ENCODE measurements at places on chromosomes 1 and 21.

GRCh38 chr1:67802565-67802964 is 30.7 kb downstream of the GNG12 start:
- no peak for DNase-seq

GRCh38 chr1:150150133-150151021 is 661 bp downstream of the PLEKHO1 start:
- no peak for DNase-seq

DNA sequence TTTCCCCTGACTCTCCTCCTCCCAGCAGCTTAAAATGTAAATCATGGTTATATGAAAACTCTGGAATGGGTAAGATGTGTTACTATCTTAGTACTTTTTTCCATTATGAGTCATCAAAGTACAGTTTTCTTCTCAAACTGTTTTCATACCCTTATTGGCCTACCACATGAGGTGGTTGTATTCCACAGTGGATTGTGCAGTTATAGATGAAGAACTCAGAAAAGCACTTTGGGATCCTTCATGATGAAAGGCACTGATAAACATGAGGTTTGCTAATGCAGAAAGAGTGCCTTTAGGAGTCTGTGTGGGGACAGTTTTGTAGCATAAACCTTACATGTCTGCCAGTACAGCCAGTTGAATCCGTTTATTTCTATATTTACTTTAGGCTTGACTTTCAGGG is 32.0 kb upstream of the MYOCOS start:
- DNase-seq = no peak

- DNase-seq = no peak
Measured at GRCh38 chr21:44962403-44962966, 22.7 kb downstream of the SLX9 start.

DNA sequence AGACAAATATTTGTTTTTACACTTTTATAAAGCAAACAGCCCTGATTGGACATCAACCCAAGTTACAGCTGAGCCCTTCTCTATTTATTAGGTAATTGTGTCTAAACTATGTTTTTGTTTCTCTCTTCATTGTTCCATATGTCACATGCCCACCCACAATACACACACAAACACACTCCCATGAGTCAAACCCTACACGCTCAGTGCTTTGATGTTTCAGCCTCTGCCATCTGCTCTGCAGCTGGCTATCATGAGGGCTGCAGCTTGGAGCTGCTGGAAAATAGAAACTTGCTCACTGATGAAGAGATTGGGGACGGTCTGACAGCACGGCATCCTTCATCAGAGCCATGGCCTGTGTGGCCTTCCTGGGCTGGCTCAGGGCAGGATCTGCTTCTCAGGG is 41.7 kb downstream of the PSMG1 start:
- no peak for DNase-seq

DNA sequence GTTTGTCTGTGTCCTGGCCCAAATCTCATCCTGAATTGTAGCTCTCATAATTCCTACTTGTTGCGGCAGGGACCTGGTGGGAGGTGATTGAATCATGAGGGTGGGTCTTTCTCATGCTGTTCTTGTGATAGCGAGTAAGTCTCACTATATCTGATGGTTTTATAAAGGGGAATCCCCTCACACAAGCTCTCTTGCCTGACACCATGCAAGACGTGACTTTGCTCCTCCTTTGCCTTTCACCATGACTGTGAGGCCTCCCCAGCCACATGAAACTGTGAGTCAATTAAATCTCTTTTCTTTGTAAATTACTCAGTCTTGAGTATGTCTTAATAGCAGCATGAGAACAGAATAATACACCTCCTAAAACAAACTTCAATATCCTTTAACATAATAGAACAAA is 1065.6 kb downstream of the PLA2G4A start:
- DNase-seq = no peak

DNA sequence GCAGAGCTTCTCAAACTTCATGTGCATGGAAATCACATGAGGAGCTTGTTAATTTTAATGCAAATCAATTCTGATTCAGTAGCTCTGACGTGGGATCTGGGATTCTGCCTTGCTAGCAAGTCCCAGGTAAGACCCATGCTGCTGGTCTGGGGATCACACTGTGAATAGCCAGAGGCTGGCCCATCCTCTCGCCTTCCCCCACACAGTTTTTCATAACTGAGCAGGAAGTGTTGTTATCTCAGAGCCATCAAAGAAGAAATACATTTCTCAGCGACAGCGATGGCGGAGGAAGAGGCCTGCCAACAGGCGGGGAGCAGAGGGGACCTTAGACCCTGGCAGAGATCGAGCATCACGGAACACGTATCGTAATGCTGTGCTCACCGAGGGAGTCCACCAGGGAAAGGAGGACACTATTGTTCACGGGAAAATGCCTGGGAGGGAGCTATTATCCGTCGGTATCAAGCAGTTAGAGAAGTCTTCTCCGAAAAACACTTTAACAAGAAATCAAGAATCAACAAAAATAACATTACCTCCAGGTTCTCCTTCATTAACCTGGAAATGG is 268.9 kb upstream of the TMEM51 start:
- DNase-seq = peak; percentile 67

DNA sequence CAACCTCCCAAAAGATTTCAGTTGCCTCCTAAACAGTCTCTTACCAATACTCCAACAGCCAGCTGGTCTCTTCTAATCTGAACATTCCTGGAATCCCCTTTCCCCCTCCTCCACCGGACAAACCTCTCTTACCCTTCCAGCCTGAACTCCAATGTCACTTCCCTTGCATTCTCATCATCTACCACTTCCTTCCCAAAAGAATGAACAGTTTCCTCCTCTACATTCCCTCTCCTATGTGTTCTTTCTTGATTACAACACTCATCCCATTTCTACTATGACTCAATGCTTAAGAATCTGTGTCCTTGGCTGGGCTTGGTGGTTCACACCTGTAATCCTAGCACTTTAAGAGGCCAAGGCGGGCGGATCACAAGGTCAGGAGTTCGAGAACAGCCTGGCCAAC is 417.1 kb downstream of the SETD4 start:
- no peak for DNase-seq

DNA sequence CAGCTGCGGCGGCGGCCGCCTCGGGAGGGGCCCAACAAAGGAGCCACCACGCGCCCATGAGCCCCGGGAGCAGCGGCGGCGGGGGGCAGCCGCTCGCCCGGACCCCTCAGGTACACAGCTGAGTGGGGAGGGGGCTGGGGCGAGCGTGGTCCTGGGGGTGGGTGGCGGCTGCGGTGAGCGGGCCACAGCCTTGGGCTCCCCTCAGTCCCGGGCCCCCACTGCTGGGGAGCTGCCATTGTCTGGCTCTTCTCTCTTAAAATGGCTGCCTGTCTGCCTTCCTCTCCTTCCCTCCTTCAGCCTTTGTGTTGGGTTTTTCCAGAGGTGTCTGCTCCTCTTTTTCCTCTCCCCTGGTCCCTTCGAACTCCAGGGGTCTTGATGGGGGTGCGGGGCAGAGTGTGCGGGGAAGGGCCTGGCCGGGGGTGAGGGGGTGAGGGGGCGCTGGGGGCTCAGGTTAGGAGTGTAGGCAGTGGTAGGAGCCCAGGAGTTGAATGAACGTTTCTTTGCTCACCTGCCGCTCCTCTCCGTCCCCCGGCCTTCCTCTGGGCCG is 1.7 kb downstream of the ARID1A start:
- peak; percentile 37 for DNase-seq

GRCh38 chr1:54971317-54971791 is 9.1 kb upstream of the TMEM61 start:
- no peak for DNase-seq

DNA sequence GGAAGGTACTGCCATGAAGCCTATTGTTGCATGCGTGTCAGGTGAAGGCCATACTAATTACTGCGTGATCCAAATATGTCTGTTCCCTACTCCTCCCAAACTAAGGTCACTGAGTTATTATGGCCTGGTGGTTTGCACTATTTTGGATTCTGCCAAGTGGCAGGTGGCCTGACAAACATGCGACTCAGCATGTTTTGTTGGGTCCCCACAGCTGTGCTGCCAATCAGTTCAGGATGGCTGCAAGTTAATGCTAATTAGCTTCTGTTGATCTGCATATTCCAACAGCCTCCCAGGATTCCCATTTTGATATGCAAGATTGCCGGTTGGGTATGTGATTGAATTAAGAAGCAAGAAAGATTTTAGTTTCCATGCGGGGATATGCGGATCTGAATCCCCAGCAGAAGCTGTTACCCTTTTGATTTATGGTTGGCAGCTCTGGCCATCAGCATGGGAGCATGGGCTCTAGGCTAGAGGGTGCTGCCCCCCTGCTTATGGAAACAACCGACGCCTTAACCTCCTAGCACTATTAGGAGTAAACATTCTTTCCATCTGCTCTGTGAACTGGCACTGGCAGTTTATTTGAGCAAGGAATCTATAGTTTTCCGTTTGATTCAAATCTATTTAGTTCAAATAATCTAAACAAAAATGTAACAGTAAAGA is 429.8 kb upstream of the C1orf87 start:
- peak; percentile 62 for DNase-seq

DNA sequence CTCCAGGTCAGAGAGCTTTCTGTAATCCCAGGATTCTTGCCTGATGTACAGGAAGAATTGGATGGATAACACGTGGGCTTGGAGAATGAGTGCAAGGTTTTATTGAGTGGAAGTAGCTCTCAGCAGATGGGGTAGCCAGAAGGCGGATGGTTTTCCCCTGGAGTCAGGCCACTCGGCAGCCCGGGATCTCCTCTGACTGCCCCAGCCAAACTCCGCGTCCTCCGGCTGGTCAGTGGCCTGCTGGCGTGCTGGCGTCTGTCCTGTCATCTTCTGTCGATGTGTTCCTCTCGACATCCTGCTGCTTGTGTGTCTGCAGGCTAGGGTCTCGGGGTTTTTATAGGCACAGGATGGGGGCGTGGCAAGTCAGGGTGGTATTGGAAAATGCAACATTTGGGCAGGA is 27.4 kb upstream of the GJA9 start:
- DNase-seq = no peak

GRCh38 chr1:53378061-53378460 is 50.2 kb upstream of the LRP8 start:
- DNase-seq = no peak

DNA sequence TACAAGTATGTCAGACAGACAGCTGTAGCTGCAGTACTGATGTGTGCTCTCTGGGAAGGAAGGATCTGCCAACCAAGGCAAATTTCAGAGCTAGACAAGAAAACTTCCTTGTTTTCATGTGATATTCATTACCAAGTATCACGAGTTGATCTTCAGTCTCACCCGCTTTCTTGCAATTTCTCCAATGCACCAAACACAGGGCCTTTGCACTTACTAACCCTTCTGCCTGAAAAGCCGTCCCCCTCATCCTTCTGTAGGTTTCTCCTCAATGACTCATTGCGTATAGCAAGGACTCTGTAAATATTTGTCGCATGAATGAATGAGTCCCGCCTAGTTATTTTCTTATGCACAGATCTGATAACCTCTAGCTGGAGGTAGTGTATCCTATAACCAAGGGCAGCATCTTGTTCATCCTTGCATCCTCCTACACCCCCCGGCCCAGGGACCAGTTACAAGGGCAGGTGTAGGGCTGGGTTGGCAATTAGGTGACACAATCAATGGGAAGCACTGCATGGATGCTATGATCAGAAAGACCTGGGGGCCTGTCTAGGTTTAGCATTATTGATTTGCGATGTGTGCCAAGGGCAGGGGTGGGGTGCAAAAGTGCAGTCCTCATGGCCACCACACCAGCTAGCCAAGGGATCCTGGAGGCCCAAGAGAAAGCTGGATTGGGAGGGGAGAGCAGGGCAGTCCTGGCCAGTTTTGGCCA is 51.4 kb upstream of the GPR157 start:
- DNase-seq = no peak

GRCh38 chr1:116299248-116299647 is 73.8 kb upstream of the ATP1A1 start:
- no peak for DNase-seq

DNA sequence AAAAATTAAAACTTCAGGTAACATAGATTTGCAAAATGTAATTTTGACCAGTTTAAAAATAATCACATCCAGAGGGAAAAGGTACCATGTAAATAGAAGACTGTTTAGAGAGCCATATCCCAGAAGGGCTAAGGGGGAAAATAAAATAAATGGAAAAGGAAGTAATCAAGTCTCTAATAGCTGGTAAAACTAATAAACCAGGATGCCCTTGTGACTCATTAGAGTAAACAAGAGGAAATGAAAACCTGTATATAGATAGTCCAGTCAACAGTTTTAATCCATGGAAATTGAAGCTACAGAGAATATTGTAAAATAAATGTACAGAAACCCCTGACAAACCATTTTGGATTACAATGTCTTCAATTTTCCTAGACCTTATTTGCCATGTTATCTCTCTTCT is 698.0 kb upstream of the RGS18 start:
- no peak for DNase-seq

DNA sequence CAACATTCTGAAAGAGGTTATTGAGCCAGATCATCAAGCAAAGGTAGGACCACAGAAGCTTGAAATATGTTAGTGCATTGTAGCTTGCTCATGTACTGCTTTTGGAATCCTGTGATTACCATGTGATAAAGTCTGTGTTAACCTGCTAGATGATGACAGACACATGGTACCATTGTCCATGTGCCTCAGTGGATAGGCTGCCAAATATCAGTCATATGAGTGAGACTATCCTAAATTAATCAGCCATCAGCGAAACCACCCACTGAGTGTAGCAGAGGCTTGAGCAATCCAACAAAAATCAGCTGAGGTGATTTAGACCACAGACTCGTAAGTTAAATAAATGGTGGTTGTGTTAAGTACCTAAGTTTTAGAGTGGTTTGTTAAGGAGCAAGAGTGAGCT is 32.7 kb upstream of the CRB1 start:
- no peak for DNase-seq

- no peak for DNase-seq
Measured at GRCh38 chr1:59046134-59046533, 250.8 kb upstream of the FGGY start.

DNA sequence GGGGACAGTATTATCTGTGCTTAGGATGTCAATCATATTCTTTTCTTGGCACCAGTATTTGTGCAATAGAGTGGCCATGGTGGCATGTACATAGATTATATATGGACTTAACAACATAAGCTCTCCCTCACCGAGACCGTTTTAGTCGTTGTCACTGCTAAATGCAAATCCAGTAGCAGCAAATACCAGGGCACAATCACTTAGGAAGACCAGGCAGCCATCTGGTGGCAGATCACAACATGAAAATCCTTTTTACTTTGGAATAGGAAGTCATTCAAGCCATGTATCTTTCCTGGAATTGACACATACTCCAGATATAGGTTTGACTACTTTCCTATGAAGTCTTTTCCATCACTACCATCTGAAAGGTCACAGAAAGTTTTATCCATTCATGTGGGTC is 53.2 kb upstream of the C1orf87 start:
- DNase-seq = peak; percentile 76

GRCh38 chr1:111242805-111243523 is 15.5 kb downstream of the CHI3L2 start:
- DNase-seq = peak; percentile 87

- DNase-seq = peak; percentile 92
Measured at GRCh38 chr1:40508375-40509341, at the start of gene EXO5. Gene EXO5 (plus strand): TSS chr1:40508767. CDS start chr1:40514545, 5,778 bp downstream.

DNA sequence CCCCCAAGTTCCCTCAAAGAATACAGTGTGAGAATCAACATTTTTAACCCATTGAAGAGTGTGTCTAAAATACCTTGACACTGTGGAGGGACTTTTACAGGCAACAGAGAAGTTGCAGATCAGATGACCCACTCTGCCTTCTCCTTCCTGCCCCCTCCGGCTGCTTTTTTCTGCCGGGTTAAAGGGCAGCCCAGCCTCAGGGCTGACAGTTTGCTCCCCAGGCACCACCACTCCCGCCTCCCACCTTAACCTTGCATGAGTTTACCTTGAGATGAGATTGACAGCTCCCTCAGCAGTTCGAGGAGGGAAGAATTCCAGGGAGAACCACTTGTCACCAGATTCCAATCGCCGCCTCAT is 3.2 kb downstream of the MTHFR start:
- DNase-seq = no peak
